ENCODE measurements at places on chromosomes 16 and 17.

GRCh38 chr16:4208341-4208751, 33.5 kb downstream of the SRL start:
- no peak for DNase-seq

GRCh38 chr16:58516768-58517107, 1.4 kb downstream of the SETD6 start:
- no peak for DNase-seq

DNA sequence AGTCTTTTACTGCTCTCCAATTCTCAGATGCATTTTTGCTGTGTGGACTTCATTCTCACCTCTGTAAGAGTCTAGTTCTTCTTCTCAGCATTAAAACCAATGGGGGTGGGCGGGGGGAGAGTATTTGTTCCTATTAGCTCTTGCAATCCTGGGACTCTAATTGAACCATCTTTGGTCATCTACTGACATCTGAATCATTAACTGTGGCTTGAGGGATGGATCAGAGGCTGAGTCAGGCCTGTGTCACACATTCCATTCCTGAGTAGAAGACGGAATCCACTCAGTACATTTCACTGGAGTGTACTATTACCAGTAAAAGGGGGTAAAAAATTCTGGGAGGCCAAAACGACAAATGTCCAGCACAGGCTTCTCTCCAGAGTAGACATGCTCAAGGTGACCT, 12.8 kb upstream of the ZNF23 start:
- DNase-seq: no peak

DNA sequence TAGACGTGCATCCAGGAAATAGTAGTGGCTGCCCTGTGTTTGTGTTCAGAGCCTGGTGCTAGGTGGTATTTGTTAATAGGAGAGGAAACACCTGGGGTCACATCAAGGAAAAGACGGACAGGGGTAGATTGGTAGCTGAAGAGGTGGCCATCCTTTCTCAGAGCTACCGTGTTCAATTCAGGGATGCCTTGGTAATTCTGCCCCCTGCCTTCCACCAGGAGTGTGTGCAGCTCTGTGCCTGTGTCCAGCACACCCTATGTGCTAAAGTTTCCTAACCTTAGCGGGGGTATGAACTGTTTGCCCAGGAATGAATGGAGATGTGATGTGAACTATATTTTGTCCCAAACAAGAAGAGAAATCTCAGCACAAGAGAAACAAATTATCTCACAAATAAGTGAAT, 174.1 kb upstream of the MPHOSPH6 start:
- peak; percentile 9 for DNase-seq

GRCh38 chr17:50396261-50397110, 837 bp downstream of the LRRC59 start:
- DNase-seq: peak; percentile 72

GRCh38 chr16:30731411-30731810, 16.8 kb upstream of the PHKG2 start:
- no peak for DNase-seq

- DNase-seq: no peak
Measured at GRCh38 chr16:11762431-11762830, 19.8 kb upstream of the TXNDC11 start.

DNA sequence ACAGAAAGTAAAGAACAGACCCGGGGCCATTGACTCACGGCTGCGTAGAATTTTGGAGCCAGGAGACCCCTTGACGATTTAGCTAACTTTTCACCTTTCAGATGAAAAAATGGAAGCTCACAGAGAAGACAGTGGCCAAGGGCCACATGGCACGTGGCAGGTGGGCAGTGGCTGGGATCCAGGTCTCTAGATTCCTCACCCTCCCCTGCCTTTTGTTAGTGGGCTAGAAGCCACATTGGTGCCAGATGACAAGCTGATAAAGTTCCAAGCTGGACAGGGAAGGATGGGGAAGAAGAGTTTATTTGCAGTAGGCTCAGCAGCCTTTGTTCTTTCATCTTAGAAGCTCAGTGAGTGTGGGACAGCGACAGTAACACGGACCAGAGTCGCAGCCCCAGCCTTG, 105.8 kb downstream of the SPACA3 start:
- no peak for DNase-seq

DNA sequence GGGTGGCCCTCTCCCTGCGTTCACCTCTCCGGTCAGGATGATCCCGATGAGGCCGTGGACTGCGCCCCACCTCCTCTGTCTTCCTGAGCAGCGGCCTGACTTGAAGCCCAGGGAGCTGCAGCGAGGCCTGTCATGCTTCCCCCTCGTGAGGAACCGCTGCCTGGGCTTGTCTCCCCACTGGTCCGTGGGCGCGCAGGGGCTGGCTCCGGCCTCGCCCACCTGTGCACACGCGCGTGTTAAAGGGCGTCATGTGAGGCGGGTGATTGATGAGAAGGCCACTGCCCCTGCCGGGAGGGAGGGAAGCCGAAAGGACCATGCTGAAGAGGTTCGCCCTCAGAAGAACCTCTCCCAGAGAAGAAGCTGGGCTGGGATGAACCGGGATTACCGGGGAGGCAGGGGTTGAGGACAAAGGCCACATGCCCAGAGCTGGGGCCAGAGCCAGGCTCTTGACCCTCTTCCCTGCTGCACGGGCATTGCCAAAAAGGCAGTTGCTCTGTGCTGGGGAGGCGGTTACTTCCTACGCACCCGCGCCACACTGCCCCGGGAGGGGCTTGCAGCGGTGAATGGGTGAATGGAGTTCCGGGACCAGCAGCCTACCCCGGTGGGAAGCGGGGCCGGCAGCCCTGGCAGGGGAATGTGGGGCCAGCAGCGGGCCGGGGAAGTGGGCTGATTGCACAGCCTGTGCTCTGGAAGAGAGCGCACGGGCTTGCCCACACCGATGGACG, 85.9 kb upstream of the GSE1 start:
- DNase-seq: no peak

- DNase-seq: no peak
Measured at GRCh38 chr17:17706140-17707060, 25.1 kb downstream of the RAI1 start.

- DNase-seq: no peak
Measured at GRCh38 chr16:1197237-1197866, 27.7 kb downstream of the TPSG1 start.

- DNase-seq: peak; percentile 58
Measured at GRCh38 chr17:16443511-16444257, 28.3 kb downstream of the TRPV2 start.

- no peak for DNase-seq
Measured at GRCh38 chr17:19320876-19321275, 41.6 kb downstream of the B9D1 start.

DNA sequence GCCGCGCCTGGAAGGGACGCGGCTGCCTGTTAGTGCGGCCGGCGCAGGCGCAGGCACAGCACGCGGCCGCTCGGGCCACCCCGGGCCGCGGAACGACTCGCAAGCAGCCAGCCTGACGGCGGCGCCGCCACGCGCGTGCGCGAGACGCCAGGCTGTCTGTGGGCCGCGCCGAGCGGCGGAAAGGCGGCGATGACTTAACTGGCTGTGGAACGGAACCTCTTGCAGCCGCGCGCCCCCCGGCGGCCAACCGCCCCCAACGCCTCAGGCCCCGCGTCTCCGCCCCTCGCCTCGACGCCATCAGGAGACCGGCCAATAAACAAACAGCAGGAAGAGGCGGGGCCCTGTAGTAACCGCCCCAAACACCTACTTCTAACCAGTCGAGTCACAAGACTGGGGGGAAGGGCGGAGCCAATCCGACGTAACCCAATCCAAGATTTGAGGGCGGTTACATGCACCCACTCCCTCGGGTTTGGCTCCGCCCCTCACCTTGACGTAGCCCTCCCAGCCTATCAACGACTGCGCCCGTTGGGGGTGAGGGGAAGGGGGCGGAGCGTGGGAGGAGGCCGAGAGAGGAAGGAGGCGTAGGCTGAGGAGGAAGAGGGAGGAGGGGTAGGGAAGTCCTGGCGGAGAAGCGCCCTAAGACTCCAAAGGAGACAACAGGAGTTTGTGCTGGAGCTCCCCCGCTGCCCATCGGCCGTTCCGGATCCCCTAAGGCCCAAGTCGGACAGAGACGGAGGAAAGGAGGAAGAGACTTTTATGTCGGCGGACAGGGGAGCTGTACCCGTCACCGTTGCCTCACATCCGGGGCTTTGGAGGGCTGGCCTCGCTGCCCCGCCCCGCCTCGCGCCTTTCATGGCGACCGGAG, at the start of gene FBRS:
Gene FBRS (plus strand): TSS at position 566 of the 865 bp plus-strand sequence. CDS start 1,088 bp downstream, outside the sequence.
- DNase-seq: peak; percentile 100

DNA sequence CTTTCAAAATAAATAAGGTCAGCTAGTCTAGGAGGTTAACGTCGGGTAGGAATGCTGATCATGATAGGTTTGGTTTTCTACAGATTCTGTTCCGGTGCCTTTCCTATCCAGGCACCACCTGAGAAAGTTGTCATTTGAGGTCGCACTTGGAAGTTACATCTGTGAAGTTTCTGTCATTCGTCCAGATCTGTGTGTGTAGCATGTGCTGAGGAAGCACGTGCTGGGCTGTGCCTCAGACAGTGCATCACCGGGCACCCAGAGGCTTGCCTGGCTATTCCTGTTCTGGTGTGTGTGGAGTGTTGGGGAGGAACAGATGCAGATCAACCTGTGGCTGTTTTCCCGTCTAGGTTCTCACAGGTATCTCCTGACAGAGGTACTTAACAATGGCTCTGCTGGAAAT, 42.6 kb downstream of the DNAJA2 start:
- DNase-seq: no peak

- DNase-seq: no peak
Measured at GRCh38 chr17:31379597-31380205, 11.8 kb upstream of the RAB11FIP4 start.

DNA sequence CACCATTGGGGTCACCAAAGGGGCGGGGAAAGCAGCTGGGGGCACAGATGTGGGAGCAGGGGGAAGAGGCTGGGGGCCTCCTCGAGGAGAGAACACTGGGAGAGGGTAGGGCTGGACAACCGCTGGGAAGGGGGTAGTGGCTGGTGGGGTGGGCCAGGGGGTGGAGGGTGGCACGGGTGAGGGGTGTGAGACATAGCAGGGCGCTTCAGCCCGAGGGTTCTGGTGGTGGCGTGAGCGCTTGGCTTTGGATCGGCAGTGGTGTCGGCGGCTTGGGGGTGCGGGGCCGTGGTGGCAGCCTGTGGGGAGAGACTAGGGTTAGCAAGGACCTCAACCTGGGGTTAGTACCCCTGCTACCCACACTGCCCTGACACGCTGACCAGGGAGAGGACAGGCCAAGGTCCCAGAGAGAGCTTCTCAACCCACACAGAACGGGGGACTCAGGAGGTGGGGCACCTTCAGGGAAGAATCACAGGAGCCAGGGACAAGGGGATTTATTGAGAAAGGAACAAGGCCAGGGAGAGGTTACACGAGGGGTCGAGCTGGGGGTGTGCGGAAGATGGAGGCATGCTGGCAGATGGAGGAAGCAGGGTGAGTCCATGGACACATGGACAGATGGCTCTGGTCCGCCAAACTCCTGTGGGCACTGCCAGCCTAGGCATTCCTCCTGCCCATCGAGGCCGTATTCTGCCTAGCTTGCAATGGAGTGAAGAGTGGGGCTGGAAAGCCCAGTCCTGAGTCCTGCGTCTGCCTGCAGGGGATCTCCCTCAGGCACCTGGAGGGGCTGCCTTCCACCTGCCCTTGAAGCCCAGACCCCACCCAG, 8.4 kb downstream of the PER1 start:
- no peak for DNase-seq

- DNase-seq: peak; percentile 60
Measured at GRCh38 chr17:68777243-68777855, 176.2 kb upstream of the FAM20A start.

GRCh38 chr17:74369221-74369620, 1.9 kb downstream of the GPR142 start:
- DNase-seq: peak; percentile 76

DNA sequence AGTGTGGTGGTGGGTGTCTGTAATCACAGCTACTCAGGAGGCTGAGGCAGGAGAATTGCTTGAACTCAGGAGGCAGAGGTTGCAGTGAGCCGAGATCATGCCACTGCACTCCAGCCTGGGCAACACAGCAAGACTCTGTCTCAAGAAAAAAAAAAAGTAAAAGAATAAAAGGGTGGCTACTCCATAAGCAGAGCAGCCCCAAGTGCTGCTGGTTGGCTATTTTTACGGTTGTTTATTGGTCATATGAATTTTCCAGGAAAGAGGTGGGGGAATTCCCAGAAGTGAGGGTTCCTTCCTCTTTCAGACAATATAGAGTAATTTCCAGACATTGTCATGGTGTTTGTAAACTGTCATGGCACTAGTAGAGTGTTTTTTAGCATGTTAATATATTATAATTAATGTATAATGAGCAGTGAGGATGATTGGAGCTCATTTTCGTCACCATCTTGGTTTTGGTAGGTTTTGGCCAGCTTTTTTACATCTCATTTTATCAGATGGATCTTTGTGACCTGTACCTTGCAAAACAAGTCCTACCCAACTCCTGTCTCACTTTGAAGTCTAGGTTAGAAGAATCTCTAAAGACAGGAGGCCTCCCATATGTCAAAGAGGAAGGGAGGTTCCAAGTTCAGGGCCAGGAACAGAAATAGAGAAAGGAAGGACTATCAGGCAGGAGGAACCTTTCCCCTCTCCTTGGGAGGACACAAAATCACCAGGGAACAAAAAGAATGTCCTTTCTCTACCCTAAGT, 39.1 kb downstream of the HOXB1 start:
- peak; percentile 68 for DNase-seq

- no peak for DNase-seq
Measured at GRCh38 chr16:29830774-29831173, 10.5 kb downstream of the MVP start.

DNA sequence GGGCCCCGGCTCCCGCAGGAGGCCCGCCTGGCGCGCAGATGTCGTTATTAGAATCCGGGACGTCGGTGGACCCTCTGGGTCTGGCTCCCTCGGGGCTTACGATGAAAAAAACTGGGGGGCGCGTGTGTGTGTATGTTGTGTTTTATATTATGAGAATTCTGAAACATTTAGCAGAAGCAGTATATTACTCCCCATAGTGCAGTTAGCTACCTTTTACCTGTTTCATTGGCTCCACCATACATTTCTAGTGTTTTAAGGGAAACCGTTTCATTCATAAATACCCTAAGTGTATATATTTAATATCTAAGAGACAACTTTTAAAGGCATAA, 486 bp upstream of the DNAJA2 start:
- DNase-seq: no peak

- no peak for DNase-seq
Measured at GRCh38 chr16:88638323-88639230, at the start of gene IL17C. TSS of gene IL17C (plus strand) at chr16:88638572. CDS start at chr16:88638642, 70 bp downstream.

DNA sequence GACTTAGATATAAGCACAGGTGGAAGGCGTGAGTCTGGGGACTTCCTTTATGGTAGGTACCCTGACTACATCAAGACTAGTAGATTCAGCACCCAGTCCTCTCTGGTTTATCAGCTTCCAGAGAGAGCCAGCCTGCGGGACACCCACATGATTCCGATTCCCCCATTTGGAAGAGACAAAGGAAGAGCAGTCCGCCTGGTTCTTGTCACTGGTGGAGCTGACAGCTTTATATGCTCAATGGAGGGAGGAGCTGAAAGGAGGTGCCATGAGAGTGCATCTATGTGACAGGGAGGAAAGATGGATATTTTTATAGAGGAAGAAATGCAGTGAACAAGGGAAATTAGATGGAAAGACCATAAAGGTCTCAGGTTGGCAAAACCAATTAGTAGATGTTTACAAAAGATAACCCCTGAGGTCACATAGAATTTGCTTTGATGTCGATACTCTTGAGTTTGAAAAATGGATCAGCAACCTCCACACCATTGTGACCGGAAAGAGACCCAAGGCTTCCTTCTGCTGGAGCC, 437.7 kb downstream of the PMP22 start:
- DNase-seq: no peak
